ENCODE measurements at places on chromosomes 7 and 10.

DNA sequence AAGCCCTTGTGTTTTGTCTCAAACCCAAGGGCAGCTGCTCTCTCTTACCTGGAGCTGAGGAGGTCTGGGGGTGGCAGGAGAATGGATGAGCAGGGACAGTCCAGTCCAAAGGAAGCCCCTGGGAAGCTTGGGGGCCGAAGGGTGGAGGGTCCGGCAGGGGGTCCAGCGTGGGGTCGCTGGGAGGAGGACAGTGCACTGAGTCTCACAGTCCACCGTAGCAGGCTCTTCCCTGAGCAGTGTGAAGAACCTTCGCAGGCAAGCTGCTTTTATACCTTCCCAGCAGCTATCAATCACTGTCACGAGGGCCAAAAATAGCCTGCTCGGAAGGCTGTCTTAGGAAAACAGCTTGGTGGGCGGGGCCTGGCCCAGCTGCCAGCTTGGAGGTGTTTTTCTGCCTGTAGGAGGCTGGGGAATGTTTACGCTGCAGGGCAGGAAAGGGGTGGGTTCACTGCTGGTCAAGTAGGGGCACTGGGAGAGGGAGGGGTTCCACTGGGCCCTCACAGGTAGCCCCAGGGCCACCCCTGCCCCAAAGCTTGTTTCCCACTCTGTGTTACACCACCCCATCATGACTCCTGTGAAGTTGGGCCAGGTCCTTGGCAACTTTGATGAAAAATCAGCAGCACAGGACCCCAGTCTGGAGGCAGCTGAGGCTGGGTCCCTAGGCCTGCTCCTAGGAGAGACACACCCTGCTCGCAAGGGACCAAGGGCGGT, at the start of gene DEPP1:
TSS of gene DEPP1 (minus strand) at position 240 of the 711 bp plus-strand sequence. CDS start 779 bp downstream, outside the sequence.
- DNase-seq = peak; percentile 92

DNA sequence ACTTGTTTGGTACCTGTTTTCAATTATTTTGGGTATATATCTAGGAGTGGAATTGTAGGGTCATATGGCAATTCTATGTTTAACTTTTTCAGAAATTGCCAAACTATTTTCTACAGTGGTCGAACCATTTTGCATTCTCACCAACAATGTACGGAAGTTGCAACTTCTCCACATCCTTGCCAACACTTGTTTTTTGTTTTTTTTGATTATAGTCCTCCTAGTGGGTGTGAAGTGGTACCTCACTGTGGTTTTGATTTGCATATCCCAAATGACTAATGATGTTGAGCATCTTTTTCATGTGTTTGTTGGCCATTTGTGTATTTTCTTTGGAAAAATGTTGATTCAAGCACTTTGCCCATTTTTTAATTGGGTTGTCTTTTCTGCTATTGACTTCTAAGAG, 122.1 kb downstream of the RPS24 start:
- no peak for DNase-seq

GRCh38 chr7:75650681-75651080, 88.1 kb downstream of the HIP1 start:
- peak; percentile 78 for DNase-seq

GRCh38 chr7:65390588-65390987, 16.9 kb downstream of the ZNF92 start:
- peak; percentile 31 for DNase-seq

- no peak for DNase-seq
Observed at GRCh38 chr10:95837356-95837776, 70.4 kb upstream of the CC2D2B start.

DNA sequence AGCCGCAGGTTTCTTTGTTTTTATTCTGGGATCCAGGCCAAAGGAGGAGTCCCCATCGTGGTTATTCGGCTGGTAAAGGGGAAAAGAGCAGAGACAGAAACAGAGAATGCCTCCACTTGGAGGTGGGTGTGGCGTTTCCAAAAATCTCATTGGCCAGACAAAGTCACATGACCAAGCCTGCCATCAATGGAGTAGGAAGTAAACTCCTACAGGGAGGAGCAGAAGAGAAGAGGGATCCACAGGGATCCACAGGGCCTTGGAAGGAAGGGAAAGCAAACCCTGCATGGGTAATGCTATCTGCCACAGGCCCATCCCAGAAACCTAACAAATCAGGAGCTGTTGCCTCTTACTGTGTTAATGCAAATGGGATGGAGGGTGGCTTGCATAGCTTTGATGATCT, 425.7 kb upstream of the GALNT17 start:
- no peak for DNase-seq

DNA sequence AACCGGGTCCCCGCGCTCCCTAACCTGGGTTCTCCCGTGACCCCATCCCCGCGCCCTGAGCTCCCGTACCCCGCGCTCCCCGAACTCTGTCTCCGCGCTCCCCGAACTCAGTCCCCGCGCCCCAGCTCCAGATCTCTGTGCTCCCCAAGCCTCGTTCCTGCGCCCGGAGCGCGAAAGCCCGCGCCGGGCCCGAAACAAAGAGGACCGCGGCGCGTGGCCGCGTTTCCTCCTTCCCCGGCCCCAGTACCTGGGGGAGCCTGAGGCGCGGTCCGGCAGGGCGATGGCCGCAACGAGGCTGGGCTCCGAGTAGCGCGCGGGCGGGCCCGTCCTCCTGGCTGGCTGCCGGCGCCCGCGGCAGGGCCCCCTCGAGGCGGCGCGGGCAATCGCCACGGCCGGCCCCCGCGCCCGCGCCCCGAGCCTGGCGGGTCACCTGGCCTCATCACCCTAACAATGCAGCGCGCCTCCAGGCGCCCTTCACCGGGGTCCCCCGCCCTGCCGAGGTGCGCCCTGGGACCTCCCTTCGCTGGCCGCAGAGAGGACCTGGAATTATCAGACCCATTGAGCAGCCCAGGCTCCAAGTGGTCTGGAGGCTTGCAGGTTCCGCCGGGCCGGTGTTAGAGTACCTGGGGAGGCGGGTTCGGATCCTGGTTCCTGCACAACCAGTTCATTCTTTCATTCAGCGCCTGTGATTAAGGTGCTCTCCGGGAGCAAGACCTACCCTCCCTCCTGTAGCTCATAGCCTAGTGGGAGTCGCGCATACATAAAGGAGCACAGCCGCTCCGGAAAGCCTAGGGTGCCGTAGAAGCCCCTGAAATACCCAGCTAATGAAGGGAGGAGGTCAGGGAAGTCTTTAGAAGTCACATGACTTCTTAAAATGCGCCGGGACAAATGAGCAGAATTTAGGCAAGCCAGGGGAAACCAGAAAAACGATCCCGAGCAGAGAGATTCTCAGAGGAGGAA, at the start of gene TNS3:
TSS of gene TNS3 (minus strand) at position 308 of the 960 bp plus-strand sequence. CDS start 142,475 bp downstream, outside the sequence.
- DNase-seq = peak; percentile 60

- no peak for DNase-seq
Observed at GRCh38 chr10:60281792-60282353, 107.8 kb downstream of the ANK3 start.

DNA sequence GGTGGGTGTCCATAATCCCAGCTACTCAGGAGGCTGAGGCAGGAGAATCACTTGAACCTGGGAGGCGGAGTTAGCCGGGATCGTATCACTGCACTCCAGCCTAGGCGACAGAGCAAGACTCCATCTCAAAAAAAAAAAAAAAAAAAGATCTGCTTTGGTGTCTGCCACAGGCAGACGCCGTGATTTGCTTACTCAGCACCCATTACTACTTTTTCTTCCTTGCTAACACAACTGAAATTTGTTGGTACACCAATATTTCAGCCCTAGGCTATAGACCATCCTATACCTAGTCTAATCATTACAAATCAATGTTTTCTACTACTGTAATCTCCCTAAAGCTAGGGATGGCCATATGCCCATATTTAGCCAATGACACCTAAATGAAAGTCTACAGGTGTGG, 53.5 kb upstream of the PARD3 start:
- DNase-seq = no peak

DNA sequence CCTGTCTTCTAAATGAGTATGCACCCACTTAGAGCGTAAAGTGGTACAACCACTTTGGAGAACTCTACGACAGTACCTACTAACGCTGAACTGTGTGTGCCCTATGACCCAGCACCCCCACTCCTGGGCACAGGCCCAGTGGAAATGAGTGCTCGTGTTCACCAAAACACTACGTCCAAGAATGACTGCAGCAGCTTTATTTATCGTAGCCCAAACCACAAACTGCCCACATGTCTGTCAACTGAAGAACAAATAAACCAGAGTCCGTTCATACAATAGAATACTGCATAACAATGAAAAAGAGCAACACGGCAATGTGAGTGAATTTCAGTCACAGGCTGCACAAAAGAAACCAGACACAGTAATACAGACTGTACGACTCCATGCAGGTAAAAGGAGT, 35.4 kb downstream of the TLL2 start:
- no peak for DNase-seq

- DNase-seq = peak; percentile 87
Observed at GRCh38 chr10:135132-135600, at the start of gene ZMYND11. ZMYND11 (plus strand) TSS chr10:135455; CDS start chr10:180013, 44,558 bp downstream.

GRCh38 chr7:50339990-50340500, 35.5 kb downstream of the IKZF1 start:
- no peak for DNase-seq

- DNase-seq = no peak
Observed at GRCh38 chr7:17370901-17371585, 72.6 kb downstream of the AHR start.

DNA sequence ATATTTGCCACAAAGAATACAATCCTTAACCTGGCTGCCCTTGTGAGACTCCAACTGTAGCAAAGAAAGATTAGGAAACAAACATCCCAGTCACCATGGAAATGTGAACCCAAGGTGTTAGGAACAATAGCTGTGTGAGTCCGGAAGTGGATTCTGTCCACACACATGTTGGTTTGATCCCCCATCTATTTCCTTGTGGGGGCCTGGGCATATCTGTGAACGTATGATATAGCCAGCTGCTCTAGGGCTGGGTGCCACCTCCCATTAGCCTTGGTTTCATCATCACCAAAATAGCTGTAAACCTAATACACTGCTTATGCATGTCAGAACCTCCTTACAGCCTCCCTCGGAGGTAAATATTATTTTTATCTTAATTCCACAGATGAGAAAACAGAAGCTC, 26.4 kb downstream of the GRK5 start:
- no peak for DNase-seq

DNA sequence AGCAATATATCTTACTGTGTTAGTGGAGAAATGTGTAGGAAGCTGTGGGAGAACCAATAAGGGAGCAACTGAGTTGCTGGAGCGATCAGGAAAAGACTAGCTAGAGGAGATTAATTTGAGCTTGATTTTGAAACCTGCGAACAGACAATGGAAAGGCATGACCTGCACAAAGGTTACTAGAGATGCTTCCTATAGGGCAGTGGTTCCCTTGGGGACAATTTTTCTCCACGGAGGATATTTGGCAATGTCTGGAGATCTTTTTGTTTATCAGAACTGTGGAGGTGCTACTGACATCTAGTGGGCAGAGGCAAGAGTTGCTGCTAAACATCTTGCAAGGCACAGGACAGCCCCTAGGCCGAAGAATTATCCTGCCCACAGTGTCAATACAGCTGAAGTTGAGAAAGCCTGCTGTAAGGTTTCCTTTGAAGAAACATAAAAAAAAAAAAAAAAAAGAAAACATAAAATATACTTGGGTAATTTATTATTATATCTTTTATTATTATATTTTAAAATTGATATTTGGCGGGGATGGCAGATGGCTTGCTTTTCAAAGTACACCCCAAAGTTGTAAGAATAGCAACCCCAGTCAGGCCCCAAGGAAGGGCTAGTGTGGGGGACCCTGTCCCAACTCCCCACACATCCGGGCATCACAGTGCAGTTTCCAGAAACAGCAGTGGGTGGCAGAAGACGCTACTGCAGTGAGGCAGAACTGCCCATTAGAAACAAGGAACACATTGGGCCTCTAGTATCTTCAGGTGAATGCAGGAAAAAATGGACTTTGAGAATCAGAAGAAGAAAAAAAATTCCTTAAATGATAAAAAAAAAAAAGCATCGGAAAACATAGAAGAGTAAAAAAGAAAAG, 481.6 kb downstream of the SH2D4B start:
- DNase-seq = no peak

GRCh38 chr10:18690541-18690940, 31.3 kb downstream of the ARL5B start:
- no peak for DNase-seq

All from femur (tissue), 1 donor.